Brain pericyte (primary cell): ENCODE measurements at places on chromosomes 3 and 15.

GRCh38 chr15:74315626-74316025, 51.8 kb downstream of the CYP11A1 start:
- no peak for DNase-seq

DNA sequence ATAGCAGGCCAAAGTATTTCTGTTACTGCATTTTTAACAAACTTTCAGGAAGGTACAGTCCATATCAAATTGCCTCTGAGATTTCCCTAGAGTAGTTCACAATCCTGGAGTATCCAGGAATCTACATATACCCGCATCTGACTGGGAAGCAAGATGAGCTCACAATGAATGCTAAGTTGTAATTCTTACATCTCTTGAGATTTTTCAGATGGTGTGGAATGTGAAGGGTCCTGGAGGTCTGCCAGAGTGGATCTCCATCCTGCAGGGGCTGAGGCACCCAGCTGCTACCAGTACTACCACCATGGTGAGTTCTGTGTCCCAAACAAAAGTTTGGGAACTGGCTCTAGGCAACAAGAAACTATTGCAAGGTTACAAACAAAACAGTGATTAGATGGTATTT, 156.7 kb upstream of the CCDC54 start:
- no peak for DNase-seq

DNA sequence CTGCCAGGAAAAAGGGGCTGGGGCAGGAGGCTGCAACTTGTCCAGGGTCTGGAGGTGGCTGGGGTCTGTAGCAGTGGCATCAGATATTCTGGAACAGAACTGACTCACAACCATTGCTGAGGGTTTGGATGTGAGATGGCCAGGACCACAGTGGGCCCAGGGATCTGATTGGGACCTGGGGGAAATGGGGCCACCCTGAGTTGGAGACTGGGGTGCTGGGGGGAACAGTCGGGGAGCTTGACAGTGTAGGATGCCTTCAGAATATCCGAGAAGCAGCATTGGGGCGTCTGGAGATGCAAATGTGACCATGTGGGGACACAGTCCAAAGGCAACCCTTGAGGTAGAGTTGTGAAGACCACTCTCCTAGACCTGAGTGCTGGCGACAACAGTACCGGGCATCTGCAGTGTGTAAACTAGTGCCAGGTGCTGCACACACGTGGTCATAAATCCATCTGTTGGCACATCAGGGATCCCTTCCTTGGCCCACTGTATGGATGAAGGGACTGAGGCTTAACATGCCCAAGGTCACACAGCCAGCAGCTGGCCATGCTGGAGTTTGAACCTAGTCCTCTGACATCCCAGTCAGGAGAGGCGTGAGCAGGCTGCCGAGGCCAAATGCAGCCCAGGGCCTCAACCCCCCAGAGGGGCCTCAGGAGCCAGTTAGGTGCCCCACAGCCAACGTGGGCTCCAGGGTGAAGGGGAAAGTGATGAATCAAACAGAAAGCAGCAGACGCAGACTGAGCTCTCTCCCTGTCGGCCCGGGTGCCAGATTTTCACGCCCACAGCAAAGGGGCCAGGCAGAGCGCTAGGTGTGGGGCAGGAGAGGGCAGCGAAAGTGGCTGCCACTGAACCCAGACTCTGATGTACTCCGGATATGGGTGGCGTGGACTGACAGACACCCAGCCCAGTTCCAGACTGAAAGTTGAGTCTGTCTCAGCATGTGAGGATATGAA, 18.8 kb downstream of the HEMK1 start:
- no peak for DNase-seq

DNA sequence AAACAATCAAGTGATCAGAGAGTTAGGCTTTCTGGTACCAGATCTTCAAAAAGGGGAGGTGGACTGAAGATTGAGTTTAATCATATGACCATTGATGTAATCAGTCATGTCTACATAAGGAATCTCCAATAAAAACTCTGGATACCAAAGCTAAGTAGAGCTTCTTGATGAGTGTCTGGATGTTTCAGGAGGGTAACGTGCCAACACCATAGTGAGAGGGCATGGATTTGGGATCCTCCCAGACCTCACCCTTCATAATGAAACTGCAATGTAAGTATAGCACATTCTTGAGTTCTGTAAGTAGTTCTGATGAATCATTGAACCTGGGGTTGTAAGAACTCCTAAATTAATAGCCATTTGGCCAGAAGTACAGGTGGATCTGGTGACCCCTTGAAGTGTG, 21.3 kb downstream of the PGPEP1L start:
- DNase-seq = no peak

GRCh38 chr3:141108039-141108438, 56.9 kb downstream of the SPSB4 start:
- DNase-seq = no peak

GRCh38 chr3:59605944-59606534, 556.2 kb upstream of the CFAP20DC start:
- DNase-seq = no peak

- DNase-seq = no peak
Observed at GRCh38 chr3:45139372-45140140, 6.6 kb downstream of the CDCP1 start.

GRCh38 chr15:63719281-63719680, 114.5 kb downstream of the HERC1 start:
- DNase-seq = no peak

DNA sequence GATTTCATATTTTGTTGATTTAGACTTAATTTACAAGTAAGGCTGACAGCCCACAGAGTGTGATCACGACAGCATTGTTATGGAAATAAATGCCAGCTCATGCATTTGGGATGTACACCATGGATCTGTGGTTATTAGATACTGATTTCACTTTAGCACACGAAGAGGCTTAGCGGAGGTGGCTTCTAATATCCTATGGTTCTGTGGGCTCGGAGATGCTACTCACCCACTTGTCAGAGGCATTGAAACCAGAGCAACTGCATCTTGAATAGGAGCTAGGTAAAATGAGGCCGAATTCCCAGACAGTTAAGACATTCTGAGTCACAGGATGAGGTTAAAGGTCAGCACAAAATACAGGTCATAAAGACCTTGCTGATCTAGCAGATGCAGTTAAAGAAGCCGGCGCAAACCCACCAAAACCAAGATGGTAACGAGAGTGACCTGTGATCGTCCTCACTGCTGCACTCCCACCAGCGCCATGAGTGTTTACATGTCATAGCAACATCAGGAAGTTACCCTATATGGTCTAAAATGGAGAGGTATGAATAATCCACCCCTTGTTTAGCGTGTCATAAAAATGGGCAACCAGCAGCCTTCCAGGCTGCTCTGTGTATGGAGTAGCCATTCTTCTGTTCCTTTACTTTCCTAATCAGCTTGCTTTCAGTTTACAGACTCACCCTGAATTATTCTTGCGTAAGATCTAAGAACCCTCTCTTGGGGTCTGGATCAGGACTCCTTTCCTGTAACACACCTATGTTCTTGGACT, 117.5 kb downstream of the PGPEP1L start:
- DNase-seq = no peak

DNA sequence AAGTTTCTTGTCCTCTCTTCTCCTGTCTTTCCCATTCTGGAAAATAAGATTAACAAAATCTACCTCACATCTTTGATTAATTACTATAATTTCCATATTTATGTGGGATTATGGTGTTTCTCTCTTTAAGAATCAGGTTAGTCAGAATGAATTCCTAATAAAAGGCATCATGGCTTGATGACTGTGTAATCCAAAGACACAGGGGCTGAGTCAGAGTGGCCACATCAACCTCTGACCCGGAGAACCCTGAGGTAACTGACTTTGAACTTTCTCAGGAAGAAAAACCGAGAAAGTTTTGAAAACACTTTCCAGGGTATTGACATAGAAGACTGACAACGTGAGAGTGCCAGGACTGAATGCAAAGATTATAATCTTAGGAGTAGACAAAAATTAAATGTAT, 170.3 kb upstream of the MCTP2 start:
- DNase-seq = no peak

- no peak for DNase-seq
Observed at GRCh38 chr15:70647396-70647795, 116.0 kb downstream of the UACA start.

- no peak for DNase-seq
Observed at GRCh38 chr3:3631114-3631513, 168.1 kb upstream of the LRRN1 start.

DNA sequence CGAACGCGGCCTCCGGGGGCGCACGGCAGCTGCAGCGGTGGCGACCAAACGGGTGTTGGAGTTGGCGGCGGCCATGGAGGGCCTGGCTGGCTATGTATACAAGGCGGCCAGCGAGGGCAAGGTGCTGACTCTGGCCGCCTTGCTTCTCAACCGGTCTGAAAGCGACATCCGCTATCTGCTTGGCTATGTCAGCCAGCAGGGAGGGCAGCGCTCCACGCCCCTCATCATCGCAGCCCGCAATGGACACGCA, 725 bp downstream of the FEM1B start:
- no peak for DNase-seq

DNA sequence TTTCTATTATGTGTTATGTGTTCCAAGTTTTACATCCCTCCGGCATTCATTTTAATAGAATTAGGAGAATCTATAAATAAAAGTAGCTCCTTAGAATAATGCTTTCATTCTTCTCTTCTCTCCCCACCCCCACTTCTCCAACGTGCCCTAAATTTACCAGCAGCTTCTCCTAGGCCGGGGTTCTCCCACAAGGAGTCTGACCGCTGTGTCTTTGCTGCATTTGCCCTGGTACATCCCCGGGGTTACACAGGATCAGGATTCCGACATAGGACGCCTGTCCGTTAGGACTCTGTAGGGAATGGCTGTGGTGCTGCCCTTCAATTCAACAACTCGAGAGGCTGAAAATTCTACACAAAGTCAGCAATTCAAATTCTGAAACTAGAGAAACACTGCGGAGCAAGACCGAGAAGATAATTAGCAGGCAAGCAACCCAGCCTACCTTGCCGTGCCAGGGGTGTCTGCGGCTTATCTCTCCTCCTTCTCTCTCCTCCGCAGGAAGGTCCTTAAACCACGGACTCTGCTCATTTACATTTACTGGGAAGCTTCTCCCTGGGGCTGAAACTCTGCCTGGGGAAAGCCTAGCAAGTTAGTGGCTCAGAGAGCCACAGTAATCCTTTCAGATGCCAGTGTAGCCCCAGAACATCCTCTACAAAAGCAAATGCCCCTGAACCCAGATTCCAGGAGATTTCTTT, 18.8 kb downstream of the PCSK6 start:
- DNase-seq = no peak
